ENCODE measurements at places on chromosomes 4 and X. TPM values are rescaled to one million over a fixed set of nuclear protein-coding genes. Genes with fewer than 3 reads are reported as not detected.

The AMER1 gene
- total RNA-seq, result 10.0 TPM

The XAGE1A gene
- not detected for total RNA-seq

The ANXA3 gene
- 10.2 TPM for total RNA-seq

The UGT2B15 gene
- total RNA-seq, result not detected

The LRCH2 gene
- total RNA-seq, result 9.5 TPM

DNA sequence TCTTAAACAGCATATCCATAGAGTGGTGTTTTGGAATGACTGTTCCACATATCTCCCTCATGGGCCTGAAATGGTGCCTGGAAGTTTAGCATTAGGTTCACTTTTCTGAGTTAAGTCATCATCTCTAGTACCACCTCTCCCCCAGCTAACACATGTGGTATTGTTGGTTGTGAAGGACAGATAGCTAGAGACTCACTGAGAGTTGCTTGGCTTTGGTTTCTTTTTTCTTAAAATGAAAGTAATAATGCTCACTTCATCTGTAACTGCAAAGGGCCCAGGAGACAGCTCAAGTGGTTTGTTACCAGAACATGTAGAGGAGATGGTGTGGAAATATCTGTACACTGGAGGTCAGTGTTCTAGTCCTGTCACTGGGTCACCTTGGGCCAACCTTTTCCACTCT is 90.9 kb downstream of the EFNB1 start:
- DNase-seq, result no peak

- no peak for DNase-seq
Observed at GRCh38 chr4:10461850-10462400, 4.7 kb upstream of the ZNF518B start.

- DNase-seq, result peak; percentile 86
Observed at GRCh38 chrX:107775734-107776511, at the start of gene TSC22D3. Gene TSC22D3, minus strand, starts transcription at chrX:107775787. Its CDS starts 368 bp downstream, at chrX:107775419.

- DNase-seq, result no peak
Observed at GRCh38 chr4:153061971-153062370, 125.8 kb downstream of the FHDC1 start.

- DNase-seq, result no peak
Observed at GRCh38 chrX:151359931-151360871, 36.8 kb upstream of the VMA21 start.

- no peak for DNase-seq
Observed at GRCh38 chr4:188107931-188108843, 1.2 kb downstream of the TRIML2 start.

GRCh38 chr4:147994076-147994475 is 262.2 kb downstream of the ARHGAP10 start:
- DNase-seq, result no peak

DNA sequence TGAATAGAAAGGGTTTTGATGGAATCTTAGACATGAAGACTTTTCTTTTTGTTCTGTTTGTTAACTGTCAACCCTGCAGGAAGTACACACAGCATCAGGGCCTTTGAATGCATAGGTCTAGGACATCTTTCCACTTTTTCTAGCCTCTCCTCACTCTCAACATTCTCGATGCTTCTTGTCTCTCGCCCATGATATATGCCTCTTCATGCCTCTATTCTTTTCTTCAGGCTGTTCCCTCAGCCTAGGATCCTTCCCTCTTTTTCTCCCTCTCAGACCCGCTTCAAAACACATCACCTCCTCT is 9.6 kb downstream of the PDGFC start:
- DNase-seq, result no peak

DNA sequence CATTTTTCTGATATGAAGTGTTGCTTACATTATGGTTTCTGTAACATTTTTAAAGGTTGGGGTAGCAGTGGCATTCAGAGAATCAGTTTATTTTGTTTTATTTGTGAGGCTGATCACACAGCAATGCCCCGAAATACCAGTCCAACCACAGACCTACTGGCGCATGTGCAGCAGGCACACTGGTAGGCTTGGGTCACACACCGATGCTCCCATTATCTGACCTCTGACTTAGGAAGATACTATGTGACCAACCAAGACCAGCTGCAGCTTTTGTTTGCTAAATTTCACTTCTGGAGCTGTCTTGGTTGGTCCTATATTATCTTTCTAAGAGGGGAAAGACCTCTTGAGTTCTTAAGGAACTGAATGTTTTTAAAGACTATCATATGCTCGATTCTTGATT is 18.7 kb downstream of the PGM2 start:
- no peak for DNase-seq

GRCh38 chr4:34250562-34250961 is 1993.8 kb downstream of the ARAP2 start:
- DNase-seq, result no peak

GRCh38 chr4:8005033-8005808 is 65.6 kb upstream of the AFAP1 start:
- DNase-seq, result no peak

- no peak for DNase-seq
Observed at GRCh38 chr4:85209161-85209560, 242.7 kb upstream of the WDFY3 start.

GRCh38 chr4:182488896-182489295 is 245.7 kb downstream of the TENM3 start:
- DNase-seq, result no peak

GRCh38 chr4:5365071-5366008 is 314.1 kb downstream of the STK32B start:
- no peak for DNase-seq

GRCh38 chr4:142367418-142368180 is 478.5 kb downstream of the INPP4B start:
- DNase-seq, result no peak

DNA sequence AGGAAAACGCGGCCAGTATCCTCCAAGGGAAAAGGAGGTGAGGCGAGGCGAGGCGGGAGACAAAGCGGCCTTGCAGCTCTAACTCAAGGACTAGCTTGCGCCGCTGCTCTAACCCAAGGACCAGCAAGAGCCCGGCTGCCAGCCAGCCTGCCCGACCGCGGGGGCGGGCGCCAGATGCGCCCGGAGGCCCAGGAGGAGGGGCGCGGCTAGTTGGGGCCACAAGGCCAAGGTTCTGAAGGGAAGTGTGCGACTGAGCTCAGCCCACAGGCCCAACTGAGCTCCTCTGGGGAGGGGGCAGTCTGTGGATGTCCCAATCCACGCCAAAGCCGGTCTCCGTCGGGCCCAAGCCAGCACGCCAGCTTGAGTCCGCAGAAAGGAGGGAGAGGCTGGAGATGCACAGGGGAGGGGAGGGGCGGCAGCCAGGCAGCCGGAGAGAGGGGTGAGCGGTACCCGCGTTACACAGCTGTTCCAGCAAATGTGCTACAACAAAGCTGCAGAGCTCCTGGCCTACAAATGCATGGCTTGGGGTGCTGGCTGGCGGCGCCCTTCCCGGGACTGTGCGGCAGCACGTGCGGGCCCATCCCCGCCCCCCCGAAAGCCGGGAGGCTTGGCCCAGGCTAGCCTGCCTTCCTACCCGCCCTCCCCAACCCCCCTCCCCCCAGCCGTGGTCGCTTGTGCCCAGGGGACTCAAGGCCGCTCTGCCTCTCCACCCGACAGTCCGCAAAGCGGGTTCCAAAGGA is 637 bp downstream of the AMER1 start:
- DNase-seq, result peak; percentile 76

DNA sequence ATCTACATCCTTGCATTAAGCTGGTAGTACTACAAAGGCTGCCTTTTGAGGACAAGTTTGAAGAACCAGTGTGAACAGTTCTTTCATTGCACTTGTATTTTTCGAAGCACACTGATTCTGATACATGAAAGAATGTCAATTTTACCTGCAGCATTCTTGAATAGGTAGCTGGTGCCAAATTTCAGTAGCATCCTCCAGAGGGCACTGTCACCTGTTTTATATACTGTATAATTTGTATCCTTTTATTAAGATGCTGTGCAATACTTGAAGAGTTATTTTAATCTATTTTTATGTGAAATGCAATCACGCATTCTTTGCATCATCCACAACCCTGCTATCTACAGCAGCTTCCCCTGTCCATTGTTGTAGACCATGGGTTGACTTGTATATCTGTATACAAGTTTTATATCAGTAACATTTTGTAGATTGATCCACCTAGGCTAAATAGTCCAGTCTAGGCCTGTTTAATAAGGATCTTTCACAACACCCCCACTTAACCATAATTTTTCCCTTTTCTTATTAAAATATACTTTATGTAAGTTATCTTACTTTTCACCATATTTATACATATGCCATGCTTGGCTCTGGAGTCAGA is 325.7 kb downstream of the PCDH7 start:
- no peak for DNase-seq

- no peak for DNase-seq
Observed at GRCh38 chr4:26020083-26020668, 106.2 kb downstream of the SMIM20 start.

GRCh38 chr4:48483006-48483776 is at the start of gene SLC10A4:
Gene SLC10A4, plus strand, starts transcription at chr4:48483343. Its CDS starts 219 bp downstream, at chr4:48483562.
- DNase-seq, result no peak
